ENCODE measurements at places on chromosomes 12 and 14.
A peak's percentile ranks its signal among the peaks of the same experiment; 100 is the strongest.

DNA sequence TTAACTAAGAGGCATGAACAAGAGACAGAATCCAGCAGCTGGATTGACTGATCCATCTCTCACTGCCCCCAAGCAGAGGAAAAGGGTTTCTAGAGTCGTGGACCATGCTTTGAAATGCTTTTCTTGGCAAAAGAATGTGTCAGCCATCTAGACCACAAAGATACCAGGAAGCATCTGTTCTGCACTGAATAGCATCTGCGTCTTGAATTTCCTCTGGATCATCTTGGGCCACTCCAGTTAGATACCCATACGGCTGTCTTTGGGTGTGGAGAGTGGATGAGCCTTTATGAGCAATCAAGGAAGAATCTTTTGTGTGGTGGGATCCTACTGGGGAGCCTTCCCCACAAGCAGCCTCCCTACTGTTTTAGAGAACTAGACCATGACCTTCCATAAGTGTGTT, 16.0 kb upstream of the RFX4 start:
- no peak for DNase-seq

GRCh38 chr14:90061685-90062126, at the start of gene KCNK13:
Gene KCNK13 (plus strand): TSS chr14:90061994. CDS start chr14:90062206, 212 bp downstream.
- peak; percentile 85 for DNase-seq

- no peak for DNase-seq
Measured at GRCh38 chr14:85466678-85467077, 63.3 kb upstream of the FLRT2 start.

DNA sequence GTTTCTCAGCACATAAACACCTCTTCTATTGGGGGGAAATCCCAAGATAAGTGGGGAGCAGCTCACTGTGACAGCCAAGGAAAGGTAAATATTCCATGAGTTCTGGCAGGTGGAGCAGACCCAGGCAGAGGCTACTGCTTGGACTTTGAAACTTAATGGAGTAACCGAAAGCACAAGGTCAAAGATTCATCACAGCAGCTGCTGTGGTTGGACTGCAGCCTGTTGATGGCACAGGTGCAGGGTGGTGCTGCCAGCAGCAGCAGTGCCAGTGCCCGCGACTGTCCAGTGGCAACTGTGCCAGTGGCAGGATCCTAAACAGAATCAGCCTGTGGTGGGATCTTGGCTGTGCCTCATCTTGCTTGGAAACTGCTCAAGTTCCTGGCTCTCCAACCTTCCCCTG, 81.4 kb upstream of the ARID2 start:
- no peak for DNase-seq

DNA sequence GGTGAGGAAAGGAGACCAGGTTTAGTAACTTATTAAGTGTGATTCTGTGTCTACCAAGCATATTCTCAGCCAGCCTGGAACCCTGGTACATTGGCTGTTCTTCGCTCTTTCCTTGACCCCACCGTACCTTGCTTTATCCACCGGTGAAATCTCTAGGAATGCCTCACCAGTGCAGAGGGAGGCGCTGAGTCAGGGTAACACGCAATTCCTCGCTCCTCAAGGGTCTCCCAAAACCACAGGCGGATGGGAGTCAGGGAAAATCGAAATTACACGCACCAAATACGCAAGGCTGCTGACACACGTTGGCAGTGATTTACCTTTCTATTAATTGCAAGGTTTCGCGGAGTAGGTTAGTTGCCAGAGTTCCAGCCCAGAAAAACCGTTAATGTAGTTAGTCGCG, 845 bp downstream of the L3HYPDH start:
- DNase-seq = no peak

GRCh38 chr14:100810861-100811461, 15.0 kb upstream of the MEG3 start:
- no peak for DNase-seq

DNA sequence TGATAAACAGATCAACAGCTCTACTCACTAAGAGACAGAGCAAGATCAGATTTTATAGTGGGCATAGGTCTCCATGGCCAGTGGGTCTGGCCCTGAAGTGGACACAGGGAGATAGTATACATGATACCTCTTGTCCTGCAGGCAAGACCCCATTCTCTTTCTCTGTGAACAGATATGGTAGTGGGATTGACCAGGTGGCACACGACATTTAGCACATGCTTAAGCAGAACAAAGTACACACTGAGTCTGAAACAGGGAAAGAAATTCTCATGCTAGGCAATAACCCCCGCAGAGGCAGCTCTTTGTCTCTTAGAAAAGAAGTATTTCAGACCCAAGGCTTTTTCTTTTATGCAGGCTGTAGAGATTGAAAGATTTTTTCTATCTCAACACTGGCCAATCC, 1331.2 kb downstream of the FSCB start:
- DNase-seq = no peak

GRCh38 chr14:105806568-105806967, 280.2 kb downstream of the TMEM121 start:
- no peak for DNase-seq

DNA sequence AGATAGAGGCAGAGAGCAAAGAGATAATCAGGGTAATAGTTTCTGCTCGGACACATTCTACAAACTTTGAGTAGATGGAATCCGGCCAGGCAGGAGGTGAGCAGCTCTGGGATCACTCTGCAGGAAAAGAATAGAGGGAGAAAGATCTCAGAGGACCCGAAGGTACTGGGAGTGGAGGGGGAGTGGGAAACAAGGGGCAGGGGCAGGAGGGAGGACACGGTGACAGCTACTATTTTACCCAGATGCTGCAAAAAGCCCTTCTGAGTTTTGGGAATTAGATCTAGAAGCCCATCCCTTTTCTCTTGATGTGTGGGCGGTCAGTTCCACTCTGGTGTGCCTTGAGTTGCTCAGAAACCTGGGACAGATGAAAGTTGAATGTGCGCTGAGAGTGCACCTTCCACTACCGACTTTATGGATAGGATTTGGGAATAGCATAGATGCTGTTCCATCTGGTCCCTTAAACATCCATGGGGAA, 556 bp downstream of the GPRC5A start:
- no peak for DNase-seq

- DNase-seq = no peak
Measured at GRCh38 chr14:91893669-91894068, 26.3 kb upstream of the TC2N start.

DNA sequence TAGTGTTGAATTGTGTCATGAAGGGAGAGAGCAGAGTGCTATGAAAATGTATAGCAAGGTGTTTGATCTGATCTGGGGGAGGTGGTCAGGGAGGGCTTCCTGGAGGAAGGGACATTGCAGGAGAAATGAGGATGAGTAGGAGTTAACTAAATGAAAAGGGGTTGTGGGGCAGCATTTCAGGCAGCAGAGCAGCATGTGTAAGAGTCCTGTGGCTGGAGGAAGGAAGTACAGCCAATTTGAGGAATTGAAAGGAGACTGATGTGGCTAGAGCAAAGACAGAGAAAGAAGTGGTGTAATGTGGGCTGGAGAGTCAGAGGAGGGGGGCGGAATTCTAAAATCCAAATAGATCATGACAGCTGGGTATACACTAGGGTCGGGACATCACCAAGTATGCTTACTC, 20.5 kb downstream of the NPC2 start:
- DNase-seq = peak; percentile 13

GRCh38 chr12:87690236-87690810, 338.9 kb downstream of the C12orf50 start:
- DNase-seq = no peak

DNA sequence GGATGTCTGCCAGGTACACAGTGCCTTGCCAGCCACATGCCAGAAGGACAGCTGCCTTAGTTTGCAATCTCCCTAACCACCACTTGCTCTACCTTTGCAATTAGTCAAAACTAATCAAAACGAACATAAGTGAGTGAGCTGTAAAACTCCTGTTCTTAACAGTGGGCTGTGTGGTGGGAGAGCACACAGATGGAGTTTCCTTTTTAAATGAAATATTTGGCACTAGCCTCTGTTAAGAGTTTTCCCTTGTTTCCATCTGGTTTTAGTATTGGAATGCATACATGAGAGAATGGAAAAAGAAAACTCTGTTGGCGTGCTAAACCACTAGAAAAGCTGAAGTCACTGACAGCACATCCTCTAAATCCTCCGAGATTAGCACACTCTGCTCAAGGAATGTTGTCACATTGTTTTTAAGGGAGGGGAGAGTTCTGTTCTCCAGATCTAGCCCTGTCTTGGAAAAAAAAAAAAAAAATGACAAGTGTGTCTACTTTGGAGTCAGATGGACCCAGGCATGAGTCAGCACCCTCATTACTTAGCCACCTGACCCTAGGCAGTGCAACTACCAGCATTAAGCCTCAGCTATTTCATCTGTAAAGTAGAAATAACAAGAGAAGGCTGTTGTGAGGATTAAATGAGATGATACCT, 83.9 kb downstream of the STXBP6 start:
- DNase-seq = no peak

- DNase-seq = no peak
Measured at GRCh38 chr12:80676856-80677255, 30.6 kb upstream of the MYF6 start.
